T-helper 17 cell (primary cell): ENCODE measurements at places on chromosomes 4 and X.

DNA sequence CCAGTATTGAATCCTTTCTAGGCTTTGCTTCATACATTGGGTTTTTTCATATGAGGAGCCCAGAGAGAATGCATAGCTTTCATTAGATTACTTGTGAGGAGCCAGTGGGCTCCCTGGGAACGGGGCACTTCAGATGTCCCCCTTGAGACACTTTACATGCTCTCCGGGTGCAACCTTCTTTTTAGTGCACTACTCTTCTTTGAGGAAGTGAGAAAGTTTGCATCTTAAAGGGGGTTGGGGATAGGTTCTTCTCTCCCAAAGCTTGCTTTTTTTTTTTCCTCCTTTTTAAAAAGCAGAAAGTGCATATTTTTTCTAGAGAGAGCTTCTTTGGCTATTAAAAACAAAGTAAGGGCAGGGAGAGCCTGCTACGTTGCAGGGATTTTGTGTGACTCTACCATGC lies 4.3 kb downstream of the HADH start:
- no peak for DNase-seq

- no peak for DNase-seq
Measured at GRCh38 chr4:123623611-123624010, 227.0 kb downstream of the SPRY1 start.

GRCh38 chr4:118400356-118400755 lies 47.6 kb upstream of the PRSS12 start:
- DNase-seq, result no peak

DNA sequence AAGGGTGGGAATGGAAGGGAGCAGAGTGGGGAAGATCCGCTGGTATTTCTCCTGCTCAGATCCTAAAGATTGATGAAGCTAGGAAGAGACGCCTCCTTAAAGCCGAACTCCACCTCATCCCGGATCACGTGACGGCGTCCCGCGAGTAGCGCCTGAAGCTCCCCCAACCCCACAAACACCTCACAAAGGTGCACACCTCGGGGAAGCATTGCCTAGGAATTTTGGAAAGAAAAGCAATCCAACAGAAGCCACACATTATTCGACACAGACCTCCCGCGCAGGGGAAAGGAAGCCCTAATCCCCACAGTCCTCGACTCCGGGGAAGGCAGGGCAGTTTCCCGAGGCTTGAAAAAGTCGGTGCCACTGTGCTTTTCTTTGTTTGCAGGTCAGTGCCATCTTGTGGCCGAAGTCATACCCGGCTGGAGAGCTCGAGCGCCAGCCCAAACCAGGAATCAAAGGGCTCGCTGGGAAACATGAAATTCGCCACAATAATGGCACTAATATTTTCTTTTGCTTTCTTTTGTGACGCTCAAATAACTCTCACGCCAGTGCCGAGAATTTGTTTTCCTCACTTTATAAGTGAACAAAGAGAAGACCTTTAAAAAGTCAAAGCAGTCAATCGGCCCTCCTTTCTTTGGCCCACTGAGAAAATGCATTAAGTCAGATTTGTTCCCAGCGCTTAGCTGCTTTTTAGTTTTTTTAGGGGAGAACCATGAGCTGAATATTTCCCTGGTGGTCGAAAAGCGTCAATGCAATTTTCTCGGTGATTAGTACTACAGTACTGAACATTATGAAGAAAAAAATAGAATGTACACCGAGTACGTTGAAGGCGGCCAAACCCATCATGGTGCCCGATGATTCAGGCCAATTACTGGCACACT lies at the start of gene NPY1R:
Gene NPY1R, minus strand, starts transcription at position 71 of the 881 bp plus-strand sequence. CDS start 6,042 bp downstream, outside the sequence.
- DNase-seq, result no peak

- peak; percentile 29 for DNase-seq
Measured at GRCh38 chrX:102155806-102156179, at the start of gene BEX5. Gene BEX5 (minus strand): TSS chrX:102155977. CDS start chrX:102154265, 1,712 bp downstream.

DNA sequence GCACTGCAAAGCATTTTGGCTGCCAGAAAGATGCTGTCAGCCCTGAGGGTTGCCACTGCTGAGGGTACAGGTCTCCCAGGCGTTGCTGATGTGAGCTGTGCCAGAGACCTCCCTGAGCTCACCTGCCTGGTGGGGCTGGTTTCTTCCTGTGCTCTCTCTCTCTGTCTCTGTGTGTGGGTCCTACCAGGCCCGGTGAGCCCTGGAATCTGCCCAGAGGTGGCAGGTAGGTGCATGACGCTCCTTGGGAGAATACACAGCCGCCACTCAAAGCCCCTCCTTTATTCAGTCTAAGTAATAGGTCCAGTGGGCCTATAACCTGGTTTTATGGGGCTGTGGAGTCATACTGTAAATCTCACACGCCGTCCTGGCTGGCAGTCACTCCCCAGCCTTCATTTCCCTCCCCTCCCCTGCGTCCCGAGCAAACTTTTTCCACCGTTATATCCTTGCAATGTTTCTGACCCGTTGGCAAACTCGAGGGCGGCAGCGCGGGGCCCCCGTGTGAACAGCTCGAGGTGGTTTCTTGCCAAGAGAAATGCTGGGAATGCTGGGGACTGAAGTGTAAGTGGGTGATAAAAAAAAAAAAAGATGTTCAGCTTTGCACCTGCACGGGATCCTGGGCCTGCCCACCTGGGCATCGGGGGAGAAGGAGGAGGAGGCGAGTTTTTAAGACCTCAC lies 245.9 kb downstream of the CRLF2 start:
- DNase-seq, result no peak

- DNase-seq, result no peak
Measured at GRCh38 chrX:153927672-153927921, 1.5 kb upstream of the ARHGAP4 start.

- no peak for DNase-seq
Measured at GRCh38 chr4:183097231-183098018, 1.6 kb upstream of the WWC2 start.

DNA sequence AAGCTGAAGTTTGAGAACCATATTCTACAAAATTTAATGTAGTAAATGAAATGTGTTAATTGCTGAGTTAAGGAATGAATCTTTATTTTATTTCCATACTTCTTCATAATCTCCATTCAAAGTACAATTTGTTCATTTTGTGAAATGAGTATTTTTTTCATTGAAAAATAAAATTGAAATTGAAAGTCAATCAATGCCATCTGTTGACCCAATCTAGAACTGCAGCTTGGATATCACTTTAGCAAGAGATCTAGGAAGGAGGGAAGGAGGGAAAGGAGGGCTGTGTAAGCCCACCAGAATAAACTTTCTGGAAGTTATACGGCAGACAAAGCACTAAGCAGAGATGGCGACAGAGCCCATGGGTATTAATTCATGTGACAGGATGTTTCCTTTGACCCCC lies 128.4 kb downstream of the ZMAT1 start:
- no peak for DNase-seq

GRCh38 chr4:41957634-41958033 lies 22.4 kb downstream of the TMEM33 start:
- DNase-seq, result no peak

GRCh38 chrX:30653415-30654131 lies at the start of gene GK:
Gene GK (plus strand): TSS chrX:30653423. CDS start chrX:30653538, 115 bp downstream.
- peak; percentile 12 for DNase-seq

GRCh38 chr4:15870079-15870478 lies 68.5 kb downstream of the FGFBP1 start:
- DNase-seq, result no peak

DNA sequence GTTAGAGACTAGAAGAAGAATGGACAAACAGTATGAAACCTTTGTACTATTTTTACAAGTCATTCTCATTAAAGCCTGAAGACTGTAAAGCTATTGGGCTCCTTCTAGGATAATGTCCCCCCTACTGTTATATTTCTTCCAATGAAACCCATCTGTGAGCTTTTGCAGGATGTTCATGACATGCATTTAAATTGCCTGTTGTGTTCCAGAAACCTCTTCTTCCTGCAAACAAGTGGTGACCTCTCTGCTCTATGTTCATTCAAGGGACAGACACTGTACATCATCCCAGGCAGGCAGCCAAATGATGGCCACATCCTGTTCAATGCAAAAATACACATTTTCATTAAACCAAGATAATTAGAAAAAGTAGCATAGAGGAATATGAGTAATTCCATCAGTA lies 128.0 kb downstream of the C4orf33 start:
- no peak for DNase-seq

- no peak for DNase-seq
Measured at GRCh38 chrX:70022616-70023015, 27.1 kb downstream of the AWAT2 start.

DNA sequence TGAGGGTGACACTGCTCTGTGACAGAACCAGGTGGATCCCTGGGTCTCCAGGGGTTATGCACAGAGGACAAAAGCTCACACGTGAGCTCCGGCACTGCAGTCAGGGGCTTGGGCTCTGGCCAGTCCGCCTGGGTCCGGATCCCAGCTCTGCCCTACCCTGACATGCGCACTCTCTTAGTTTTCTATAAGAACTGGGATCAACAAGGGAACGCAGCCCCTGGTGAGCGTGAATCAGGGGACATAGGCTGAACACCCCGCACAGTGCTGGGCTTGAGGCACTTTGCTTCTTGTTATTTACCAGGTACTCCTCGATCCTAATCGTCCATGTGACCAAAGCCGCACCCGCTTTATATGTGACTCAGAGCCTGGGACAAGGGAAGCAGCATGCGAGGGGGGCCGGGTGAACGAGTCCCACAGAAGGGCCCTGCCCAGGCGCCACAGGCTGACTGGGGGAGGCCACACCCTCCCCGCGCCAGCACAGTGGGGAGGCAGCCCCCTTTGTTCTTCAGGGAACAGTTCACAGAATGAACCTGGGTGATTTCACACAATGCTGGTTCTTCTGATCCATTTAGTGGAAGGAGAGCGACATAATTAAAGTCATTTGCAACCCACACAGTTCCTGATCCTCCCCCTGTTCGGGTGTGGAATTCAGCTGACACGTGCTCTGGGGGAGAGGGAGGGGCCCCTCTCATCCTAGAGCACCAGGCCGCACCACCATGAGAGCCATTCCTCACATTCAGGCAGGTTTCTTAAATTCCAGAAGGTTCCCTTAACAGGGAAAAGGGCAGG lies 55.5 kb downstream of the WFS1 start:
- no peak for DNase-seq

DNA sequence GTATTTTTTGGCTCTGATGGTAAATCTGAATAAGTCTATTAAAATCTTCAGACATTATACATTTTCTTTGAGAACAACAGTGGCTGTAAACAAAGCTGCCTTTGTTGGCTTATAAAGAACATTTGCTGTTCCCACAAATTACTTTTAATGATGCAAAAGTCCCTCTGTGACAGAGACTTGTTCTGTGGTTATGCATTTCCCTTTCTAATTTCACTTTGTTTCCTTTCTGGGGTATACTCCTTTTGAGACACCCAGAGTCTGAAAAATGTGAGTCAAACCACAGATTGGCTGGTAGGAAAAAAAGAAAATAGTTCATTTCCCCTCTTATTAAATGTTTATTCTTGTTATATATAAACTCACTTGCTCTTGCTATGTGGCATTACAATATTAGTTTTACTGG lies 402.4 kb downstream of the PACRGL start:
- DNase-seq, result no peak

DNA sequence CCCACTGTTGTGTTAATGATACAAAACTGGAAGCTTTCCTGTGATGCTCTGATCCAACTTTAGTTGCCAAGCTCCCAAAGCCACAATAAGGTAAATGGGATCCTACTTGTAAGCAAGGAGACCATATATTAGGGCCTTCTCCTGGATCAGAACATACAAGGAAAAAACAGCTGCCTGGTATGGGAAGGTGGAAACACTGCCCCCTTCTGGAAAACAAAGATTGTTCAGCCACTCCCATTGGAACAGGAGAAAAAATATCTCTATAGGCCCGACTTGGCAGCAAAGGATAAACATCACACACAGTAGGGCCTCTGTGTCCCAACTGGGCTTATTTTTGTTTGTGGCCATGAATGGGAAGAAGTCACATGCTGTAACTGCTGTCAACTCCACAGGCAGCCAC lies 166.5 kb downstream of the TBX22 start:
- no peak for DNase-seq

DNA sequence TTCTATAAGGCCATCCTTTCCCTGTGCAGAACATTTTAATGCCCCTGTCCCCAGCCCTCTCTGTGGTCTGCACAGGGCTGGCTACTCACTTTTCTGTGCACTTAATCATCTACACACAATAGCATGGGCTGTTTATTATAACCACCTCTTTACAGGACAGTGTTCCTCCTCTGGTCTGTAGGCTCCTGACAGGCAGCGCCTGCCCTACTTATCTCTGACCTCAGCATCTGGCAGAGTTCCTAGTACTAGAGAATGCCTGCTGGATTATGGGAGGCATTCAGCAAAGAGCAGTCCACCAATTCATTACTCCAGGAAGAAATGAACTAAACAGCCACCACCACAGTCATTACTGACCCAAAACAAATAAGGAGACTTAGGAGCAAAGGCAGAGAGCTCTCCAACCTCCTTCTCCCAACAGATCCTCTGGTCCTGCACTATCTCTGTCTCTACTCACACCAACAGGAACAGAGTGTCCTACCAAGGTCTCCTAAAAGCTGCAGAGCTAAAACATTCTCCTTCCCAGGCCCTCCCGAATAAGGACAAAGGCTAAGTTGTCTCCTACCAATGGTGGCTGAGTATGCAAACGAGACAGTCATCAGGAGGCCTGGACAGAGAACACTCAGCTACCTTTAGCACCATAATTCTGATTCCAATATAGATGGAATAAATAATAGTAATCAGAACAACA lies 279.2 kb downstream of the QDPR start:
- no peak for DNase-seq

GRCh38 chrX:64093761-64094160 lies 111.7 kb downstream of the AMER1 start:
- no peak for DNase-seq

GRCh38 chr4:74385386-74385785 lies 20.4 kb downstream of the EREG start:
- no peak for DNase-seq

- DNase-seq, result no peak
Measured at GRCh38 chr4:139950568-139950967, 203.4 kb downstream of the MAML3 start.

GRCh38 chr4:38034986-38035882 lies 75.0 kb downstream of the PTTG2 start:
- no peak for DNase-seq

DNA sequence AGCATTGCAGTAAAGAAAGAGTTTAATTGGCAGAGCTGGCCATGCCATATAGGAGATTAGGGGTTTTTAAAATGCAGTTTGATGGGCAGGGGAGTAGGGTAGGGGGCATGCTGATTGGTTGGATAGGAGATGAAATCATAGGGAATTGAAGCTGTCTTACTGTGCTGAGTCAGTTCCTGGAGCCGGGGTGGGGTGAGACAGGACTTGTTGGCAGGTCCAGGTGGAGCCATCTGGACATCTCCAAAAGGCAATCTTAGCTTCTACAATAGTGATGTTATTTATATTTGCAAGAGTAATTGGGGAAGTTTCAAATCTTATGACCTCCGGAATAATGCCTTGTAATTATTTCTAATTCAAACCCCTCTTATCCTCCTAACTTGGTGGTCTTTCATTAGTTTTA lies 32.4 kb upstream of the PGM2 start:
- no peak for DNase-seq

DNA sequence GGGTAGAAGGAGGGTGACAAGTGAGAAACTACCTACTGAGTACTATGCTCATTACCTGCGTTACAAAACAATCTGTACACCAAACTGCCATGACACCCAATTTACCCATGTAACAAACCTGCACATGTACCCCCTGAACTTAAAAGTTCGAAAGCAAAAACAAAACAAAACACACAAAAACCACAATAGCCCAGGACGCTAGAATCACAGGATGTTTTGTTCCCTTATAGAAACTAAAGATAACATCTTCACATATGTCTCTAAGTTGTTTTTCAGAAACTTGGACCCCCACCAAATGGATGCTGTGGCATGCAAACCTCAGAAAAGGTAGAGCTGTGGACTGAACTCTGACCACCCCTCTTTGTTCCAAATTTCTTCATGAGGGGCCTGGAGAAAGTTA lies 25.2 kb upstream of the PNMA5 start:
- no peak for DNase-seq
